ENCODE measurements at places on chromosomes 7 and 10.

DNA sequence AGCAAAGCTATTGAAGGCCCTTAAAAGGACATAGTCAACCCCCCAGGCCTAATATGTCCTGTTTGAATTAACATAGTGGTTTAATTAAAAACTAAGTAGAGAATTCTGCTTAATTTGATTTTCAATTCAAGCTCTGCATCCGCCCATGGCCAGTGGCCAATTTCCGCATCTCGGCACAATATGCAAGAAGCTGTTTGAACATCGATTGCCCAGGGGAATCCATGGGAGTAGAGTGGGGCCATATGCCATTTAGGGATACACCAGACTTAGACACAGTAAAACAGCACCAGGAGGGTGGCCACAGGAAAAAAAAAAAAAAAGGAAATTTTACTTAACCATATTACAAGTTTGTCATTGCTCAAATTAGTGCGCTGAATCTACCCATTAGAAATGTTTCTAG, 100.4 kb downstream of the LMBR1 start:
- no peak for DNase-seq

DNA sequence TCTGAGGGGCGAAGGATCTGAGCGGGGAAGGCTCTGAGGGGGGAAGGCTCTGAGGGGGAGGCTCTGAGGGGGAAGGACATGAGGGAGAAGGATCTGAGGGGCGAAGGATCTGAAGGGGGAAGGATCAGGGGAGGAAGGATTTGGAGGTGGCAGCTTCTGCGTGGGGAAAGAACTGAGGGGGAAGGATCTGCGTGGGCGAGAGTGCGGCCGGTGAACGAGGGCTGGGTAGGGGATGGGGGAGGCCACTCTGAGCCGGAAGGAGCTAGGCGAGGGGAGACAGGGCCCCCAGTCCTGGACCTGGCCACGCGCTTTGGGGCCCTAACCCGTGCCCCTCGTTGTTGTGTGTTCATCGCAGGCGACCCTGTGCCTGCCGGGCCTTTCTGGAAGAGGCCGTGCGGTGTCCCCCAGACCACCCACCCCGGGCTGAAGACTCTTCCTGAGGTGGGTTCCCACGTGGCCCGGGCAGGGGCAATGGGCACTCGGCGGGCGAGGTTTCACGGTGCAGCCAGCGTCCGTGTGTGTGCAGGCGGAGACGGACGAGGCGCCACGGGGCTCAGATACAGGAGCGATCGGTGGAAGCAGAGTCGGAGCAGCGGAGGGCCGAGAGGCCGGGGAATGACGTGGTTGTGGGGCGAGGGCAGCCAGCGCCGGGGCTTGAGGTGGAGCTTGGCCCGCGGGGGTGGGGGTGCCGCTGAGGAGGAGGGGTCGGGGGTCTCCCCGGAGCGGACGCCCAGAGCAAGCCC, 2.0 kb downstream of the CALY start:
- no peak for DNase-seq

- no peak for DNase-seq
Observed at GRCh38 chr7:100432053-100432452, 2.4 kb downstream of the MEPCE start.

- no peak for DNase-seq
Observed at GRCh38 chr10:7889947-7890542, 71.7 kb downstream of the TAF3 start.

GRCh38 chr10:62399211-62399610, 25.0 kb downstream of the ZNF365 start:
- DNase-seq = no peak

GRCh38 chr7:7505915-7506314, 29.8 kb downstream of the COL28A1 start:
- DNase-seq = no peak

- no peak for DNase-seq
Observed at GRCh38 chr7:138434597-138435019, 25.5 kb upstream of the TRIM24 start.

DNA sequence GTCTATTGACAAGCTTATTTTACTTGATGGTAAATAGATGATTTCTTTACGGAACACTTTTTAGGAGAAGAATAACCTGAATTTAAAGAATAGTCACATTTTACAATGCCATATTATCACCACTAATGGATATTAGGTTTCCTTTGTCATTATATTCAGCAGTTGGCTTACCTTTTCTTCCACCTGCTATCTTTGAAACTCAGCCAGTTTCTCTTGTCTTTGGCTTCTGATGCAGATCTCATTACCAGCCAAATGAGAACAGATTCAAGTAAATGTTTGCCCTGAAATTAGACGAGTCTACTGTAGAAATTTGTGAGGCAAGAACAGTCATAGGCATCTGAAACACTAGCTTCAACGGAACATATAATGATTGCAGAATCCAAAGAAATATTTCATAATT, 85.5 kb upstream of the OIT3 start:
- no peak for DNase-seq

DNA sequence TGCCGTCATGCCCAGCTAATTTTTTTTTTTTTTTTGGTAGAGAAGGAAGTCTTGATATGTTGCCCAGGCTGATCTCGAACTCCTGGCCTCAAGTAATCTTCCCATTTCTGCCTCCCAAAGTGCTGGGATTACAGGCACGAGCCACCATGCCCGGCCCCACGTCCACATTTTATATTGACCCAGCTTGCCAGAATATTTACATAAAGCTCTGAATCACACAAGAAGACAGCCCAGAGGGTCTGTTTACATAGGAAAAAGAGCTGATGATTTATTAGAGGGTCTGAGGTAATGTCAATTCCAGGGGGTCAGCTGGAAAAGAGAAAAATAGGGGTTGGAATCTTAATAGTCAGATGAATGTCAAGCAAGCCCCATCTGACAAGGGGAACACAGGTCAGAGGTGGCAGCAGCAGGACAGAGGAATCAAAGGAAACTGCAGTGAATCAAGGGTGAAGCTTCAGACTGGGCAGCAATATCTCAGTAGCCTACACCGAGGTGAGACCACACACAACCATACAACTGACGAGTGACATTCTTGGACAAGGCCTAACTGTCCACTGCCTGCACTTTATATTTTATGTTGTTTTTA, 15.8 kb upstream of the SLF2 start:
- DNase-seq = no peak

DNA sequence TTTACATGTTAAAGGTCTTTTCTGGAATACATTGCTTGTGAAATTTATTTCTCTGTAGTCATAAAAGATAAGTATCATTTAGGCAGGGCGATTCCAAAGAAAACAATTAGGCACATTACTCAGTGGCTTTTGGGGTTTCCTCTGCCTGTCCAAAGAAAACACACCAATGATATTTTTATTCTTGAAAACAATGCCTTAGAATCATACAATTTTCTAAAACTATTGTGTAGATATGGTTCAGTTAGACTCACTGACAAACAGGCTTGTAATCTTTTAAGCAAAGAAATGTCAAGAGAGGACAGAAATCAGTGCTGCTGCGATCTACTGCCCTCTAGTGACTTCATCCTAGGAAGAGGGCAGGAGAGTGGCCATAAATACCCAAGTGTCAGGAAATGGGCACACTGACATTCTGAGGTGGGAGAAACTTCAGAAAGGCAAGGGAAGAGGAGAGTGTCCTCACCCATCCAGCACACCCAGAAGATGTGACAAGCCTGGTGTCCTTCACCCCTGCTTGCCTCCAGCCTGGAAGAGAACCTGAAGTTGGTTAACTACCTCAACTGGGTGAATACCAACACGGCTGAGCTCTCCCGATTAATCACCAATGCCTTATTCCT, 120.5 kb downstream of the GALNT11 start:
- no peak for DNase-seq

DNA sequence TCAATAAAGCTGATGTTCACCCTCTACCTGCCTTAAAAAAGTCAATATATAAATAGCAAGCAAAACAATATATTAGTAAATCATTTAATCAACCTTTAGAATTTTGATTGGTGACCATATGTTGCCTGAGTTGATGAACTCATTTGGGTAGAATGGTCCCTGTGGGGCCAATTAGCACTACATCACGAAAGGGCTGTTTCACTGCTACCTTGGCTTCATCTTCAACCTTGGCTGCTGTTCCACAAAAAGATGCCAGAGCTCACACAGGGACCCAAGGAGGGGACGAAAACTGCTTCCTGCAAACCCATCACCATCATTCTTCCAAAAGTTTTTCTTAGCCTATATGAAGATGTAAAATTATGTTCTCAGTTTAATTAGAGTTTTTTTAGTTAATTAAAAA, 35.4 kb upstream of the HBP1 start:
- DNase-seq = no peak

GRCh38 chr7:53358269-53358668, 322.8 kb downstream of the POM121L12 start:
- DNase-seq = no peak

- DNase-seq = no peak
Observed at GRCh38 chr7:100053215-100053614, 3.6 kb downstream of the ZSCAN21 start.

DNA sequence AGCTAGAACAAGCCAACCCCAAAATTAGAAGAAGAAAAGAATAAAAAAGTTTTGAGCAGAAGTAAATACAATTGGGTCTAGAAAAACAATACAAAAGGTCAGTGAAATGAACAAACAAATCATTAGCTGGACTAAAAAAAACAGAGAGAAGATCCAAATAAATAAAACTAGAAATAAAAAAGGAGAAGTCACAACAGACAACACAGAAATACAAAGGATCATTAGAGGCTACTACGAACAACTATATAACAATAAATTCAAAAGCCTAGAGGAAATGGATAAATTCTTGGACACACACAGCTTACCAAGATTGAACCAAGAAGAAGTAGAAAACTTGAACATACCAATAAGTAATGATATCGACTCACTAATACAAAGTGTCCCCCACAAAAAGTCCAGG, 13.4 kb upstream of the ADRA2A start:
- no peak for DNase-seq

- no peak for DNase-seq
Observed at GRCh38 chr7:27171637-27172314, 2.3 kb downstream of the HOXA10 start.

- no peak for DNase-seq
Observed at GRCh38 chr10:80596391-80597257, 58.9 kb downstream of the SH2D4B start.

GRCh38 chr7:75985518-75986146, 8.8 kb downstream of the TMEM120A start:
- DNase-seq = no peak

DNA sequence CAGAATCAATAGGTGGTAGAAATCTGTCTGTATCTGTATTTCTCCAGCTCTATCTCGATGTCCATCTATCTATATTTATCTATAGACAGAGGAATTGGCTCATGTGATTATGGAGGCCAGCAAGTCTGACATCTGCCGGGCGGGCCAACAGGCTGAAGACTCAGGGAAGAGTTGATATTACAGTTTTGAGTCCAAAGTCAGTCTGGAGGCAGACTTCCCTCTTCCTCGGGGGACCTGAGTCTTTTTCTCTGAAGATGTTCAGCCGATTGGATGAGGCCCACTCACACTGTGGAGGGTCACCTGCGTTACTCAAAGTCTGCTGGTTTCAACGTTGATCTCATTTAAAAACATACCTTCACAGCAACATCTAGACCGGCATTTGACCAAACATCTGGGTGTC, 98.7 kb downstream of the RAMP3 start:
- no peak for DNase-seq

DNA sequence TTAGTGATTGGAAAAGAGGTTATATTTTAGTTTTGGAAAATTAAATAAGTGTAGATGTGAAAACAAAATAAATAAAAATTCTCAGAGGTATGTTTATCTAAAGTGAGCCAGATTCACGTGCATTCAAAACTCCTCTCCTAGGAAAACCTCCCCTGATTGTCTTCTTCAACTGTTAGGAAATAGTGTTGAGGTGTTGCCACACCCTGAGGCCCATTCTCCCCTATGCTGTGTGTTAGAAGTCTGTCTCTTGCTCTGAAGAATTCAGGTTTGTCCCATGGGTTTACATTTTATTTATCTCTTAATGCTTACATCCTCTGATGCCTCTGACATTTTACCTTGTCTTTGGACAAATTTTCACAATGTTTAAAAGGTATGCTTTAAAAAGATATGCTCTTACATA, 40.3 kb downstream of the PTPRE start:
- no peak for DNase-seq

GRCh38 chr7:12638851-12639456, 48.5 kb upstream of the ARL4A start:
- DNase-seq = no peak

- no peak for DNase-seq
Observed at GRCh38 chr10:78982726-78983125, 86.0 kb upstream of the ZMIZ1 start.

GRCh38 chr7:8217200-8218068, 44.5 kb downstream of the ICA1 start:
- no peak for DNase-seq
